NCI-H1436 treated with DMSO at 0.1 percent for 48 hours (cell line): ENCODE measurements at places on chromosomes 11 and 22.

GRCh38 chr11:2980168-2980840 is 11.8 kb downstream of the NAP1L4 start:
- DNase-seq, result no peak

DNA sequence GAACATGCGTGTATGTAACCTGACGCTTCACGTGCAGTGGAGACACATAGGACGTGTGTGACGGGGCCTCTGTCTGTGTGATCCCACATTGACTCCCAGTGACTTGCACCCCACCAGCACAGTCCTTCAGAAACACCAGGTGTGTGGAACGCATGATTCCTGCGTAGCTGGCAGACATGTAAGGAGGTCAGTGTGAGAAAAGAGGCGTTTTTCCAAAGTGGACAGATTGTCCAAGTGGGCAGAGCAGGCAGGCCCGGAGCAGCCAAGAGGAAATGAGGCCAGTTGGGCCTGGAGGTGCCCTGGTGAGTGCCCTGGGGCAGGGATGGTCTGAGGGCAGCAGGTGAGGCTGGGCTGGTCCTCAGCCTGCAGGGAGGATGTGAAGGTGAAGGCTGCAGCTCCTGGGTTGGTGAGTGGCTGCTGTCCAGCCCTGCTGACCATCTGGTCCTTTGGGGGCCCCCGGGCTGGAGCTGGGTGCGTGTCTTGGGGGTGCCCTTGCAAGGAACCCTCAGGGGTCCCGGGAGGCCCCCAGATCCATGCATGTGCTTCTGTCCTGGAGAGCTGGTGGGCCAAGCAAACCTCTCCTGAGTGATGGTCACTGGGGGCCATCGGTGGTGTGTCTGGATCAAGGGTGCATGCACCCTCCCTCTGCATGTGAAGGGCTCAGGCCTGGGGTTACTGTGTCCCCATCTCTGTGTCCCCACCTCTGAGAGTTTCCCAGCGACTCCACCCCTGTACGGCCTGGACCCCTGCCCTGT is 26.6 kb downstream of the SHANK3 start:
- DNase-seq, result no peak

GRCh38 chr22:43129426-43130425 is 13.5 kb downstream of the MCAT start:
- no peak for DNase-seq

DNA sequence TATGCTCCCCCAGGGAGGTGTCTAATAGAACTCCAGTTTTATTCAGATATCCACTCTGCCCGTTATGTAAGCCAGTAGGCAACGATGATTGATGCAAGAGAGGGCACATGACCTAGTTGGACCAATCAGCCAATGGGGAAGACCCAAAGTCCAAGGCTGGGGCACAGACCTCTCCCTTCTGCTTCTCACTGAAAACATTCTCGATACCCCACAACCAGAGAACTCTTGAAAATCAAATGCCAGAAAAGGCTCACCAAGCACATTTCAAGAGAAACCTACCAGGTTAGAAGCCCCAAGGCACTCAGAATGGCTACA is 7.4 kb downstream of the HIRA start:
- no peak for DNase-seq

GRCh38 chr22:33447733-33448132 is 389.6 kb upstream of the SYN3 start:
- DNase-seq, result no peak

DNA sequence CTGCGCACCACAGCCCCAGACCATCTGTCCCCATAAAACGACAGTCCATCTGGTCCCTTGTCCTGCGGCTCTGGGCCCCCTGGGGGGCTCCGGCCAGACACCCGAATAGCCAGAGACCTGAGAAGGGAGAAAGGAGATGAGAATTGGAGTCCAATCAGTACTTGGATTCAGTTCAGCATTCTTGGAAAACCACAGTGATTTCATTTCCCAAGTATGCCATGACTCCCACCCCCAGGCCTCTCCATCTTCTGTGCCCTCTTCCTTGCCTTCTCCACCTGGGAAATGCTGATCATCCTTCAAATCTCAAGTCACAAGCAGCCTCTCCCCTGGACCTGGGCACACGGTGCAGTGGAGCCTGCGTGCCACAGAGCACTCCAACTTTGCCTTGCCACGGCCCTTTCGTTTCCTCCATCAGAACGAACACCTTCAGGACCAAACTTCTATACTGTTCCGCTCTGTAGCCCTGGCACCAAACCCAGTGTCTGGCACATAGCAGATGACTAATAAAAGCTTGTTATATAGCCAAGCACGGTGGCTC is 10.9 kb upstream of the MFNG start:
- no peak for DNase-seq

GRCh38 chr22:19446603-19447329 is 745 bp downstream of the C22orf39 start:
- no peak for DNase-seq

DNA sequence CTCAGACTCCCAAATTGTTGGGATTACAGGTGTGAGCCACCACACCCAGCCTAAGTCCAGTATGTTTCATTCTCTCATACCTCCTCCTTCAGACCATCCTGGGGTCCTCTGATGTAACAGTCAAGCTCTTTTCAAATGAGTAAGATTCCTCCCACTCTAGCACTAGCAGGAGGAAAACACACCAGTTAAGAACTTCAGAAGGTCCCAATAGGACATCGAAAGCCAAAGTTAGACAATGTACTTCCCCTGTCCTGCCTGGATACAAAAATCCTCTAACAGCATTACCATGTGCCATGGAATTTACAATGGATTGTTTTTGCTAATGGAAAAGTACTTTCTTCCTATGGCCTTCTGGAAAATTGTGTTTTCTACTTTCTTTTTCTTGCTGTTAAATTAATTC is 67.1 kb downstream of the CCDC34 start:
- DNase-seq, result no peak

DNA sequence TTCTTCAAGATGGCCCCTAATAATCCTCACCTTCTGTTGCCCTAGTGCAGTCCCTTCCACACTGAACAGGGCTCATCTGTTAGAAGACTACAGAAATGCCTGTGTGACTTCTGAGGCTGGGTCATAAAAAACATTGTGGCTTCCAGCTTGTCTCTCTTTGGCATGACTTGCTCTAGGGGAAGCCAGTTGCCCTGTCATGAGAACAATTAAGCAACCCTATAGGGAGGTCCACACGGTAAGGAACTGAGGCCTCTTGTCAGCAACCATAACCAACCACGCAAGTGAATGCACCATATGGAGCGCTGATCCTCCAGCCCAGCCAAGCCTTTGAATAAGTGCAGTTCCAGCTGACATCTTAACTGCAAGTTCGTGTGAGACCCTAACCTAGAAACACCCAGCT is 2.6 kb downstream of the LIPT2 start:
- no peak for DNase-seq

DNA sequence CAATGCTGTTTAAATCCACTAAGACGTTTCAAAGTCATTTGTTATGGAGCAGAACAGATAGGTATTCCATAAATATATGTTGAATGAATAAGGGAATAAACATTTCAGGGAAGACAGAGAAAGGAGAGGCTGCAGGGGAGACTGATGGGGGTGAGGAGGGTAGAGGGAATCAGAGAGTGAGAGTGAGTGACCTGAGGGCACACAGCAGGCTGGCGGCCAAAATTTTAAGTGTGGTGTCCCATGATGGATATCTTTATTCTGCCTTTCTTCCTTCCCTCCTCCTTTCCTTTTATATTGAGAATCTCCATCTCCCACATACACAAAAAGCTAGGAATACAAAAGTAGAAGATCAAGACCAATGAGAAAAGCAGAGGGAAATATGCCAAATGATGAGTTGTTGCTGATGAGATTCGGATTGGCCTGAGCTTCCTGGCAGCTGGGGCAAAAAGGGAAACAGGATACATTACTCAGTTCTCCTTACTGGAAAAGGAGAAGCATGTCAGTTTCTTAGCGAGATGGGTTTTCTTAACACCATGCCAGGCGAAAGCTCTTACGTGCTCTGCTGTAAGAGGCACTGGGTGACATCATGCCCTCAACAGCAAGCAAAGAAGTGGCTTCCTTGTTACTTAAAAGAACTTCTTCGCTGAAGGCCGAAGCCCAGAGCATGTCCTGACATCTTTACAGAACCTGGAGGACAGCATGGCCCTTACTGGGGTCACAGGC is 11.2 kb upstream of the CYTH4 start:
- no peak for DNase-seq
